ENCODE measurements at places on chromosomes 1 and 21.

GRCh38 chr21:45737485-45738166 is 94.1 kb downstream of the PCBP3 start:
- DNase-seq, result no peak

- no peak for DNase-seq
These were observed 137.1 kb upstream of the CD34 start for GRCh38 chr1:208047975-208048374.

GRCh38 chr1:29395736-29396437 is 159.6 kb downstream of the PTPRU start:
- DNase-seq, result no peak

- DNase-seq, result no peak
These were observed 26.6 kb upstream of the HPDL start for GRCh38 chr1:45299981-45300668.

GRCh38 chr1:90176530-90176929 is 181.6 kb downstream of the ZNF326 start:
- DNase-seq, result no peak
